Inflammatory macrophage (primary cell): ENCODE measurements at places on chromosomes 1 and 21.

GRCh38 chr1:117838911-117839310, 90.5 kb downstream of the GDAP2 start:
- no peak for DNase-seq

- DNase-seq: peak; percentile 41
Measured at GRCh38 chr1:36321119-36321951, 2.1 kb downstream of the EVA1B start.

GRCh38 chr1:203906932-203907331, 45.5 kb downstream of the SNRPE start:
- no peak for DNase-seq

DNA sequence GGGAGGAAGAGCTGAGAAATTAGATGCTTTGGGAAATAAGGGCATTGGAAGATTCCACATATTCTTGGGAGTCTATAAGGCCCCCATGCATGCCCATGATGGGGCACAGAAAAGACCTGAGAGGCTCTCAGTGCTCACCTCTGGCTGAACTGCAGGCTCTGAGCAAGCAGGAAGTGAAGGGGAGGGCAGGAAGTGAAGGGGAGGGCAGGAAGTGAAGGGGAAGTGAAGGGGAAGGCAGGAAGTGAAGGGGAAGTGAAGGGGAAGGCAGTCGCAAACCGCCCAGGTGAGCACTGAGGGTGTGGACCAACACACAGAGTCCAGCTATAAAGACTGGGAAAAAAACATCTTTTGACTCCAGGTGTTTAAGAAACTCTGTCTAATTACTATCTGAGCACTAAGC, 3.5 kb downstream of the KRTAP10-9 start:
- DNase-seq: no peak

- peak; percentile 92 for DNase-seq
Measured at GRCh38 chr21:41396558-41397075, 29.4 kb upstream of the MX1 start.

- no peak for DNase-seq
Measured at GRCh38 chr1:181906631-181907030, 154.9 kb downstream of the ZNF648 start.

GRCh38 chr1:107870696-107871095, 94.3 kb downstream of the VAV3 start:
- no peak for DNase-seq

- DNase-seq: no peak
Measured at GRCh38 chr1:59434336-59434735, 137.4 kb downstream of the FGGY start.

GRCh38 chr1:189357317-189357716, 1120.3 kb downstream of the BRINP3 start:
- no peak for DNase-seq

DNA sequence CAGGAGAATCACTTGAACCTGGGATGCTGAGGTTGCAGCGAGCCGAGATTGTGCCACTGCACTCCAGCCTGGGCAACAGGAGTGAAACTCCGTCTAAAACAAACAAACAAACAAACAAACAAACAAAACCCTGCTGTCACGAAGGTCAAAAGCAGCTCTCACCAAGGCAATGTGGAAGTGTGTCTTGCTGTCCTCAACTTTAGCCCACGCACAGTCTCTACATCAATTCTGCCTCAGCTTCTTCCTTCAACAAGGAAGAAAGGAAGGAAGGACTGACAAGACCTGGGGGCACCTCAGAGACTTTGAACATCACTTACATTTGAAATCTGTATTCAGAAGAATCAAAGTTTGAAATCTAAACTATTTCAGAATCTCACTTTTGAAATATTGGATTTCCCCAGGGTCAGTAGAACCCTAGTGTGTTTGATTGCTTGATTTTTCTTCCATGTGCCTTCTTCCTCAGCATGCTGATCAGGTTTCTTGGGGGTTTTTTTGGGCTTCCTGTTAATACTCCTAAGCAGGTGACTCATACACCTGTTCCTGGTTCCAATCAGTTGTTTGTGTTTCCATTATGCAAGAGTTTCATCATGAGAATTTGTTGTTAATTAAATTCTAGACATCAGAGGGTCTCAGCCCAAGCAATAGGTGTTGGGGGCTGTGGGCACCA, 6.5 kb upstream of the CSTB start:
- peak; percentile 32 for DNase-seq

DNA sequence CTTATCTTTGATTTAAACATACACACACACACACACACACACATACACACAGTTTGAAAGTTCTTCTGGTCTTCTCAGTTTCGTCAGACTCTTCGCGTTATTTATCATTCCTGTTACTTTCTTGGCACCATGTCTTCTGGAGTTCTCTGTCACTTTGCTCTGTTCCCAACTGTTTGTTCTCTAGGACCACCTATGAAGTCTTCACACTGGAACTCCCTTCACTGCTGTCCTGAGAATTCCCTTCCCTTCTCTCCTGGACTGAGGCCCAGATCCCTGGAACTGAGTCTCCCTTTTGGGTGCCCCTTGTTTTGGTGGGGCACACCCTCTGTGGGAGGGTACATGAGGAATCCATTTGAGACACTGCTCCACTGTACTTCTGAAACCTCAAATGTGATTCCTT, 30.5 kb downstream of the ALG14 start:
- DNase-seq: no peak

DNA sequence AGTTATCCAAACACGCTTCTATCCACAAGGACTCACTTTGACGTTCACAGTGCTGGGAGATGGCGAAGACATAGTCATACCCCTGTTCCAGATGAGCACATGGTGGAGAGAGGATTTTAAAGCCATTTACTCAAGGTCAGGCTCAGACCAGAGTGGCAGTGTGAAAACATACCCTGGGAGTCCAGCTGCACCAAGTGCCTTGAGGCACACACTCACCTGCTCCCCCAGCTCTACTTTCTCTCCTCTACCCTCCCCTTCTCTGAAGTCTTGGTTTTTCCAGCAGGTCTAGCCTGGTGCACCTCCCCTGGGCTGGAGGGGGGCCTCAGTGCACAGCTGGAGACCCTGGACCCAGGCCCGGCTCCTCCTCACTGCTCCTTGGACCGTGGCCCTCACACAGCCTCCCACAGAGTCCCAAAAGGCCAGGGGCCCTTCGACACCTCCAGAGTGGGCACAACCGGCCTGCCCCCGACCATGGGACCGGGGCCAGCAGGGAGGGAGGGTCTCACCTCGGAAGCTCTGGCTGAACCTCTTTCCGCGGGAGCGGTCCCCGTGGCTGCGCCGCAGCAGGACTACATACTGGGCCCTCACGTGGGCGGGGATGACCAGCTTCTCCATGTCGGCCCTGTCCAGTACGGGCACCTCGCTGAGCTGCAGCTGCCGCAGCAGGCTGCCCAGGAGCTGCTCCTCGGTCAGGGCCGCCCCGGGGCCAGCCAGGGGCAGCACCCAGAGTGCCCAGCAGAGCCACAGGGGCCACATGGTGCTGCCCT, 452 bp downstream of the LEFTY2 start:
- no peak for DNase-seq
